ENCODE measurements at places on chromosomes 5 and 9. TPM values are rescaled to one million over a fixed set of nuclear protein-coding genes. Genes with fewer than 3 reads are reported as not detected.

Gene OR1J1
- not detected for total RNA-seq

Gene KCNIP1
- total RNA-seq: not detected

Gene GPR150
- 1.2 TPM for total RNA-seq

Gene OLFM1
- not detected for total RNA-seq

Gene OTULINL
- 30.4 TPM for total RNA-seq

Gene EIF4E1B
- total RNA-seq: not detected

DNA sequence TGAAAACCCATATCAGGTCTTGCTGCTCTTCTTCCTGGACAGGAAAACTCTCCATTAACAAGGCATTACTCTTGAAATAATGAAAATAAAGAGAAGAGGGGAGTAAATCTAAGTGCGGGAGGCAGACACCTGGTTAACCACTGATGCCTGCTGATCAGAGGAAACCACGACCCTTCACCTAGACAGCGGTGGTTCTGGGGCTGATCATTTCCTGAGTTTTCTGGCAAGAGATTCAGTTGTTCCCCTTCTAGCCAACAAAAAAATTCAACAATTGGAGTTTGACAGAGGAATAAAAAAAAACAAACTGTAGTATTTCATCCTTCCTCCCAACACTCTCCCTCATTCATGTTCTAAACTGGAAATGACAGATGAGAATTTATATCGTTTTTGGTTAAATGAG, 3.0 kb downstream of the RLN2 start:
- no peaks in the 10 kb centered on the region for H3K27me3 ChIP-seq
- peaks cover 10% of the 10 kb centered on the region for H3K4me1 ChIP-seq
- no peaks in the 10 kb centered on the region for H3K36me3 ChIP-seq
- H3K27ac ChIP-seq: no peak overlapping the region
- no peak overlapping the region for H3K4me3 ChIP-seq
- peak; percentile 4 for DNase-seq

DNA sequence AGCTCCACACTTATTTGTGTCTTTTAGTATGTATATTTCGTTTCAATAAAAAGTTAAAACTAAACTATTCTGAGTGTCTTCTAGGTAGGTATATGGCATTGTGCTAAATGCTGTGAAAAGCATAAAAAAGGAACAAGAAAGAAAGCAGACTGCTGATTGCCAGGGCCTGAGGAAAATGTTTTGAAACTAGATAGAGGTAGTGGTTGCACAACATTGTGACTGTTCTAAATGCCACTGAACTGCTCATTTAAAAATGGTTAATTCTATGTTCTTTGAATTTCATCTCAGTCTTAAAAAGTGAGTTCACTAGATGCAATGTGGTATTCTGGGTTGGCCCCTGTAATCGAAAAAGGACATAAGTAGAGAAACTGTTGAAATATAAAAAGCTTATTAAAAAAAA, 2.6 kb upstream of the ALAD start:
- H3K4me1 ChIP-seq: peaks cover 9% of the 10 kb centered on the region
- H3K36me3 ChIP-seq: peaks cover 14% of the 10 kb centered on the region
- no peak overlapping the region for H3K4me3 ChIP-seq
- DNase-seq: no peak
- H3K27me3 ChIP-seq: no peaks in the 10 kb centered on the region

DNA sequence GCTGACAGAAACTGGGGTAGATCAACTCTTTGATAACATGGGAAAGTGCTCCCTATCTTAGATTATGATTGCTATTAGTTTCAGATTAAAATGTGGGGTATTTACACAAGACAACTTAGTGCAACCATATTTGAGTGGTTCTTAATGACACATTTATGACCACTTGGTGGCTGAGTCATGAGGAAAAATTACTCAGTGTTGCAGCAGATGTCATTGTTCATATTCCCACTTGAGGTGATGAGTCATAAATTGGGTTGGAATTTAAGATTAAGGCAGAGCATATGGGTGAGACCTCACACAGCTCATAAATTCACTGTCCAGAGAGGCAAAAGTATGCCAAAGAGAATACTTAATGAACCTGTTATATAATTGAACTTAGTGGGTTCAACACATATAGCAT, 408.3 kb downstream of the DMRT2 start:
- no peak overlapping the region for H3K4me3 ChIP-seq
- H3K4me1 ChIP-seq: no peaks in the 10 kb centered on the region
- no peak for DNase-seq
- H3K27ac ChIP-seq: no peak overlapping the region
- no peaks in the 10 kb centered on the region for H3K36me3 ChIP-seq
- H3K27me3 ChIP-seq: no peaks in the 10 kb centered on the region

DNA sequence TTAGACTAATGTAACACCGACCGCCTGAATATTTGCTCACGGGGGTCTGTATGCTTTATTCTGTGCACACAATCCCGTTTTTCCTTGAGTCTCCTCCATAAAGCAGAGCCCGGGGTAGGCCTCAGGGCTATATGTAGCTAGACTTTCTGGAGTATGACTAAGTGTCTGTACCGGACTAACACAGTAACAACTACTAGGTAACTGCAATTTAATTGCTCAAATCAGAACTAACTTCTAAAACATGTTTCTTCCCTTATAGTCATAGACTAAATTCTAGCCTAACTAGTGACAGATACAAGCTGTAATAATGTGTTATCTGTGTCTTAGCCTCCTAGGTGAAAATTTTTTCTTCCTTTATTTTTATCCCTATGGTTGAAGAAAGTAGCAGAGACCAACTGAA, 2.1 kb downstream of the REEP5 start:
- DNase-seq: no peak
- H3K27me3 ChIP-seq: no peaks in the 10 kb centered on the region
- H3K27ac ChIP-seq: no peak overlapping the region
- peaks cover 57% of the 10 kb centered on the region for H3K4me1 ChIP-seq

DNA sequence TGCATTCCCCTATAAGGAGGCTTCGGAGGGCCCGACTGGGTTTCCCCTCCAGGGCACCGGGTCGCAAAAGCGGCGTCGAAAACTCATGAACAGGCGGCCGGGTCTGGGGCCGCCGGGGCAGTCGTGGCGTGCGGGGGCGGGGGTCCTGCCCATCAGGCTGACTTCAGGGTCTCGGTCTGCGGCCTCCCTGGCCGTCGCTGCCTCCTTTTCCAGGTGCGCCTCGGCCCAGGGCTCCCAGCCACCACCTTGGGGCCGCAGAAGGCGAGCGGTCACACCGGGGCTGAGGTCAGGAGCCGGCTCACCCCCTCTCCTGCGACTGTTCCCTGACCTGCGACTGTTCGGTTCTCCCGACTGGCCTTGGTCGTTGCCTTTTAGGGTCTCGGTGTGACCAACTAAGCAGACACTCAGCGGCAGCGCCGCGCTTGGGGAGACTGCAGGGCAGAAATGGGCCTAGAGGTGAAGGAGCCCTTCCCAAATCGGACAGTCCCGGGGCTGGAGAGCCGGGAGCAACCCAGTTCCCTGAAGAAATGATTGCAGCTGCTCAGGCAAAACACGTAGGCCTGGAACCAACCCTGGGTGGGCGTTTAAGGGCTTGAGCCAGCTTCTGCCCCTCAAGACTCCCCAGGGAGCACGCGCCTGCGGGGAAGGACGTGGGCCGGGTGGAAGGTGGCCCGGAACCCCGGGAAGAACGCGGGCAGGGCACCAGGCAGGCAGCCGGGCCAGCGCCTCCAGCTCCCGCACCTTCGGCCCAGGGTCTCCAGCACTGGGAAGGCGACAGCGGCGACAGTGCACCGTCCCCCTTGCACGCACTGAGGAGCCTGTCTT, 11.2 kb downstream of the IRX2 start:
- H3K36me3 ChIP-seq: no peaks in the 10 kb centered on the region
- H3K4me1 ChIP-seq: peaks cover 2% of the 10 kb centered on the region
- H3K4me3 ChIP-seq: no peak overlapping the region
- H3K27me3 ChIP-seq: peaks cover 46% of the 10 kb centered on the region
- no peak for DNase-seq

DNA sequence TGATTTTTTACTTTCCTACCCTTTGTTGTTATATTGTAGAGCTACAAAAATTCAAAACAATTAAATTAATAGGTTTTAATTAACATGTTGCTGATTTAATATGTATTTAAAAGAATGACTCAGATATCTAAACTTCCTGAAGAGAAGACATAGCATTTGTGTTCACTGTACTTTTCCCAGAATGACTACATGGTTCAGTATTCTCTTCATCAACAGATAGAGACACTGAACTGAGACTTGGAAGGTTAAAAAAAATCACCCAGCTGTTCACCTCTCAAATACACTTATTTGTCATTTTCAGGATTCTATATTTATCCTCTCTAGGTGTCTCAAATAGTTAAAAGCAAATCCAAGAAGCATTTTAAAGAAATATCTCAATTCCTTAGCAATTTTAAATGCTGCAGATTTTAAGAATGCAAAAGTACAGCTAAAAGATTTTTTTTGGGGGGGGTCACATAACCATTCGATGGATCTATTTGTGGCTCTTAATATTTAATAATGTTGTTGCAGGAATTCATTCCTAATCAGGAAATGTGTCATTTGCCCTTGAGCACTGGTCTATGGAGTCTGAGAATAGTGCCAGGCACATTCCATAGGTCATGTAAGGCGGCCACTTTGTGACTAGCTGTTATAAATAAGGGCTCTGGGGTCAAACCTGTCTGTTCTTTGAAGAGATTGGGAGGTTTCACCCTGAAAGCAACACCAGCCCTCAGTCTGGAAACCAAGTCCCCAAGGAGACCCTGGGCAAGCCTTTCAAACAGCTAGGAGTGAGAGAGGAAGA, 463.1 kb downstream of the NR2F1-AS1 start:
- no peak overlapping the region for H3K27ac ChIP-seq
- no peaks in the 10 kb centered on the region for H3K27me3 ChIP-seq
- no peak overlapping the region for H3K4me3 ChIP-seq
- DNase-seq: no peak
- H3K36me3 ChIP-seq: no peaks in the 10 kb centered on the region
- H3K4me1 ChIP-seq: no peaks in the 10 kb centered on the region

DNA sequence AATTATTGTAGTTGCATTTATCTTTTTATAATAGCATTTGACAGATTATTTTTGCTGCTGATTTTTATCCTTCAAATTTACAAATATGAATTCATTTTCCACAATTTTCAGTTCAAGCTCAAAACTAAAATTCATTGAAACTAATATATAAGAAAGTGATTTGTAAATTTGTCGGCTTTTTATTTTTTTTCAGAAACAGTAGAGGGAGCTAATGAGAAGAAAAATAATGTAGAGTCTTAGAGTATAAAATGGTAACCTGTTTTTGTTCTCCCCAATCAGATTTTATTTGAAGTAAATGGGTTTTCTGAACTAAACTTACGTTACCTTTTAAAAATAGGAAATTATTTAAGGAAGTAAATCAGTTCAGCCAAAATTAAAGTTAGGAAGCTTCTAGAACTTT, 19.2 kb downstream of the PRRC1 start:
- H3K4me1 ChIP-seq: no peaks in the 10 kb centered on the region
- no peak overlapping the region for H3K4me3 ChIP-seq
- peaks cover 63% of the 10 kb centered on the region for H3K36me3 ChIP-seq
- no peak for DNase-seq
- no peak overlapping the region for H3K27ac ChIP-seq

GRCh38 chr5:122805481-122805880, 30.6 kb downstream of the SNX2 start:
- no peak overlapping the region for H3K4me3 ChIP-seq
- H3K36me3 ChIP-seq: no peaks in the 10 kb centered on the region
- no peaks in the 10 kb centered on the region for H3K27me3 ChIP-seq

- H3K27ac ChIP-seq: no peak overlapping the region
- H3K36me3 ChIP-seq: no peaks in the 10 kb centered on the region
- DNase-seq: no peak
- H3K4me1 ChIP-seq: no peaks in the 10 kb centered on the region
- H3K4me3 ChIP-seq: no peak overlapping the region
Measured at GRCh38 chr5:11385901-11386293, 518.3 kb downstream of the CTNND2 start.

DNA sequence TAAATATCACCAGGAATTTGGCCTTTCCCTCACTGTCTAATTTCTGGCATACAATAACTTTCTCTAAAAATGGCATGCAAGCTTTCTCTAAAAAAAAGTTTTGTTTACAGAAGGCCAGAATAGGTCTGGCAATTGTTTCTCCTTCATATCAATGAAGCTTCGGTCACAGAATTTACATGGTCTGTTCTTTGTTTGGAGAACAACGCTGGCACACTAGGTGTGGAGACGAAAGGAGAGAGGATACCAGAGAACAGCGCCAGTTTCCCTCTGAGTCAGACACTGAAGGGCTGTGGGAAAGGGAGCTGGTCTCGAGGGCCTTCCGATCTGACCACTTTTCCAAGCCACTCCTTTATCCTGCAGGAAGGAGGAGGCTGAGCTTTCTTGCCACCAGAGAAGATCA, 60.1 kb upstream of the ITGA1 start:
- DNase-seq: no peak
- H3K4me1 ChIP-seq: peaks cover 46% of the 10 kb centered on the region
- no peaks in the 10 kb centered on the region for H3K27me3 ChIP-seq
- peak overlapping the region; percentile 28 for H3K27ac ChIP-seq
- H3K36me3 ChIP-seq: no peaks in the 10 kb centered on the region

Data from T-cell (primary cell).